ENCODE measurements at places on chromosomes 12 and 14. TPM values are rescaled to one million over a fixed set of nuclear protein-coding genes. Genes with fewer than 3 reads are reported as not detected.

DNA sequence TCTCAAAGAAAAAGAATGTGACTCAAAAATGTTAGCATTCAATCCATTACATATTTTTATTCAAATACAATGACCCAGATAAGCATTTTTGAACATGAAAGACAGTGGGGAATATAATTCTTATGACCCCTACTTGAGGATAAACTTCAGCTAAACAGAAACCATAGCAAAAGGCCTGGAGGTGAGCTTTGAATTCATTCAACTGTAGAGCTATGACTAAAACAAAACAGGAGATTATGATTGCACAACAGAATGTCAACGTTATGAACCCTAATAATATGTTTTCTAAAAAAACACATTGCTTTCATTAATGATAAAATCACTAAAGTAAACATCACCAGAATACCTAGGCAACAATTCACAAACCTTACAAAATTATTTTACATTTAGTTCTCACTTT lies 27.8 kb downstream of the EFCAB11 start:
- DNase-seq, result no peak
- no peaks in the 10 kb centered on the region for H3K27me3 ChIP-seq
- H3K27ac ChIP-seq, result no peak overlapping the region
- no peaks in the 10 kb centered on the region for H3K4me1 ChIP-seq
- H3K36me3 ChIP-seq, result no peaks in the 10 kb centered on the region

The CD69 gene
- 15.4 TPM for total RNA-seq

The CACNA2D4 gene
- total RNA-seq, result 1.4 TPM

GRCh38 chr12:120739821-120740613 lies 14.4 kb downstream of the ACADS start:
- H3K27me3 ChIP-seq, result no peaks in the 10 kb centered on the region
- no peak overlapping the region for H3K27ac ChIP-seq
- H3K4me1 ChIP-seq, result no peaks in the 10 kb centered on the region
- H3K36me3 ChIP-seq, result peaks cover 46% of the 10 kb centered on the region

GRCh38 chr12:47718531-47718930 lies 6.8 kb downstream of the ENDOU start:
- H3K27me3 ChIP-seq, result no peaks in the 10 kb centered on the region
- DNase-seq, result no peak
- no peak overlapping the region for H3K4me3 ChIP-seq
- peaks cover 39% of the 10 kb centered on the region for H3K4me1 ChIP-seq
- no peak overlapping the region for H3K27ac ChIP-seq
- no peaks in the 10 kb centered on the region for H3K36me3 ChIP-seq

GRCh38 chr14:67515386-67516079 lies 17.6 kb upstream of the PLEKHH1 start:
- H3K27ac ChIP-seq, result peak overlapping the region; percentile 43
- peak overlapping the region; percentile 100 for H3K4me3 ChIP-seq
- H3K27me3 ChIP-seq, result no peaks in the 10 kb centered on the region
- DNase-seq, result peak; percentile 29
- H3K36me3 ChIP-seq, result no peaks in the 10 kb centered on the region
- H3K4me1 ChIP-seq, result peaks cover 12% of the 10 kb centered on the region
